ENCODE measurements at places on chromosomes 11 and 22.

- no peak for DNase-seq
These were observed 139.6 kb downstream of the TRPC6 start for GRCh38 chr11:101444164-101444563.

GRCh38 chr11:116384407-116384806, 388.4 kb downstream of the BUD13 start:
- DNase-seq = no peak

GRCh38 chr22:24925586-24926427, 20.7 kb downstream of the LHFPL7 start:
- DNase-seq = no peak

DNA sequence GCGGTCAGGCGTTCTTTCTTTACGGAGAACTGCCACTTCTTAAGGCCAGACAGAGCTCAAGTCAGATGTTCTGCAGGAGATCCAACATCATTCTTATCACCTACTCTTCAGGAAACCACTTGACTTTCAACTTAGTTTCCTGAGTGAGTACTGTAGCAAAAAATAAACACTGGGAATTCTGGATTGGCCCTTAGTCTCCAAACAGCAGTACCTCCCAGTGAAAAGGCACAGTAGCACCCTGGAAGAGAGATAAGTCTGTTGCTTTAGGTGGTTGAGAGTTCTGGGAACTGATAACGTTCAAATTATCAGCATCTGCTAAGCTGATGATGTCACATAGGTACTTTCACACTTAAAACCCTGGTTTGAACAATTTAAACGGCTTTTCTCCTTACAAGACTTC, 971.8 kb upstream of the TENM4 start:
- no peak for DNase-seq

GRCh38 chr11:64568041-64568571, 22.9 kb upstream of the SLC22A12 start:
- no peak for DNase-seq

GRCh38 chr11:86196913-86197312, 47.6 kb upstream of the EED start:
- no peak for DNase-seq

GRCh38 chr11:63832336-63832735, 6.6 kb upstream of the MARK2 start:
- no peak for DNase-seq

- no peak for DNase-seq
These were observed 104.9 kb downstream of the MICAL3 start for GRCh38 chr22:17919276-17920144.

DNA sequence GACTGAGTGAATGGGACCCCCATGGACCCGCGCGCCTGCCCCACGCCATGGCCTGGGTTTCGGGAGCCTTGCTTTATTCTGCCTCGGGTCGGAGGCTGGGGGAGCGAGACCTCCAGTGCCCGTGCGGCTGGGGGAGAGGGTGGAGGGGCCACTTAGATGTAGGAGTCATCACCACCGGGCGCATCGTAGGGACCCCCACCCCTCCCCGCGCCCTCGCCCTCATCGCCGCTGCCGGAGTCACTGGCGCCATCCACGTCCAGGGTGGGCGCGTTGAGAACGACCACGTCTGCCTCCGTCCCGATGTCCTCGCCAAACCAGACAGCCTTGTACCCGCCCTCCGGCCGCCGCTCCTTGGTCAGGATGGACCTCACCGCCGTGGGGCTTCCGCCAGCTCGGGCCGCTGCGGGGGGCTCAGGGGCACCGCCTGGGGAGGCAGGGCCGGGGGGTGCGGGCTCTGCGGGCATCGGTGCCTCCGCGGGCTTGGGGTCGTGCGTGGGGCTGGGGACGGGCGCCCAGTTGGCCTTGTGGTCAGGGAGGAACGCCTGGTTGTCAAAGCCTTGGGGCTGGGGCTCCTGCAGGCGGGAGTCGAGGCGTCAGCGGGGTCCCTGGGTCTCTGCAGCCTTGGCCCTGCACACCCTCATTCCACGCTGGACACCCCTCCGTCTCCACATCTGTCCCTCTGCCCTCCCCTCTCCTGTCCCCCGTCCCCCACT, 1.6 kb upstream of the IRF7 start:
- DNase-seq = no peak

GRCh38 chr11:69309631-69310280, 15.8 kb downstream of the MYEOV start:
- no peak for DNase-seq

DNA sequence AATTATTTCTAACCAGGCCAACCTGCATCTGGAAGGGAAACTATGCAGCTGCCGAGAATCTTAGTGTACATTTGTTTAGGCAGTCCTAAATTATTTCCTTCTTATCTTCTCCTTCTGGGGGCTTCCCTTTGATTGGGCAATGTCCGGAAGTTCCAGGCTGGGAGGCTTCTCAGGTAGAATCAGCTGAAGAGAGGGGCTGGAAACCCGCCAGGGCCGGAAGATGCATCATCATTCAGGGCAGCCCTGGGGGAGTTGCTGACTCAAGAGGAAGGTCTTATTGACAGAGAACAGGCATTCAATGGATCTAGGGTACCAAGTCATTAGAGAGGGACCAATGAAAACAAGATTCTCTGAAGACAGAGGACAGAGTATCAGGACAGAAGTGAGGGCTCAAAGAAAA, 150.7 kb downstream of the BLID start:
- DNase-seq = no peak

DNA sequence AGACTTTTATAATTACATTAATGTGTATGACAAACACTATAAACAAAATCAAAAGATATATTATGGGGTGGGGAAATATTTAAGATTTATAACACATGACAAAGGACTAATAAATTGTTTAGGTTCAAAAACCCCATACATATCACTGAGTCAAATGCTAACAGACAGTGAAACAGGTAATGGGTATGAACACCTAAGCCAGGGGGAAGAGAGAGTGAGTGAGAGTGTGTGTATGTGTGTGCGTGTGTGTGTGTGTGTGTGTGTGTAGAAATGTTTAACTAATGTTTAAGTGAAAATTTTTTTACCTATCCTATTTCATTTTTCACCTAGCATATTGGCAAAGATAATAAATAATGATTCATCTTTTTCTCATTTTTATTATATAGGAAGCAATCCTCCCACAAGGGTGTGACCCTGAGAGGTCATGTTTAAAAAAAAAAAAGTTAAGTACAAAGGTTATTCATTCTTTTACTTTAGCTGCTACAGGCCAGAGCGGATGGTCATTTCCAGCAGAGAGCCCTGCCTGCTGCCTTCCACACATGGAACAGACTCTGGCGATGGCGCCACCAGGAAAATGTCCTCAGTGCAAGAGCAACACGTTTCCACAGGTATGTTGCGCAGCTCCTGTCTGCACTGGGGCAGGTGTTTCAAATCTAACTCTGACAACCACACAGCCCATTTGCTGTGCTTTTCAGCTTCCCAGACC, 72.9 kb downstream of the PISD start:
- DNase-seq = no peak

DNA sequence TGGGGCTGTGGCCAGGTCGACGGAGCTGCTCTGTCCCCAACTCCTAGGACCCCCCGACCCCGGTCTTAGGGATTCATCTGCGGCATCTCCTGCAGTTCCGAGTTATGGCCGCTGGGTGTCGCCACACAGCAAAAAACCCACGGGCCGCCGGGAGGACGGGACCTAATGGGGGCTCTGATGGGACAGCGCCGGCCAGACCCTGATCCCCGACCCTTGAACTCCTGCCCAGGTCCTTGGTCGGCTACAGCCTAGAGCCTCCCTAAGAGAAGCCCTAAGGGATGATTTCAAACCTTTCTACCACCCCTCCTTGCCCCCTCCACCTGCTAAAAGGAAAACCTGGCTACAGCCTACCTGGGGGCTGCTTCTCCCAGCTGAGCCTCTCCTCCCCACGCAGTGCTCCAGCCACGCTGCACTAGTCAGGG, 30.8 kb upstream of the LRRC10B start:
- DNase-seq = peak; percentile 67

GRCh38 chr22:44917372-44918165, 92.2 kb downstream of the PHF21B start:
- no peak for DNase-seq

DNA sequence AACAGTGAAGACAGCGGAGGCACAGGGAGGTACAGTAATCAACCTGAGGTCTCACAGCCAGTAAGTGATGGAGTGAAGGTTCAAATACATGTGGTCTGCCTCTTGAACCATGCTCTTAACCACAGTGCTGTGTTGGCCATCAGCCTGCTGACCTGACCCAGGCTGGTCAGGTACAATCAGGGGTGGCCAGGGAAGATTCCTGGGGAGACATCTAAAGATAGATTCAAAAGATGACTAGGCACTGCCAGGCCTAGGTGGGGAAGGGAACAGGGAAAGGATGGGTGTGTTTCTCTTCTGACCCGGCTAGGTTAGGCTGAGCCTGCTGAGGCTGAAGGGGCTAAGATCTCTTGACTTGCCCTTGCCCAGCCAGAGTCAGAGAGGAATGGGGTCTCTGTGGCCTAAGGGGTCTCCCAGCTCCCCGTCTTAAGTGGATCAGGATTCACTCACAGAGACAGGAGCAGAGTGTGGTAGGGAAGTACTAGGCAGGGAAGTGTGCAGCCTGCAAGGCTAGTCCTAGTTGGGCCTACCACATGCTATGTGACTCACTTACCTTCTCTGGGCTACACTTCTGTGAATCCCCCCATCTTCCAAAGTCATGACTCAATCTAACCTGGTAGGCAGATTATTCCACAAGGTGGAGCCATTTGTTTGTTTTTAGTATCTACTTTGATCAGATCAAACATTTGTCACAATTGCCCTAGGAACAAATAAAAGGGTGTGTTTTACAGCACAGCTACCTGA, 10.4 kb upstream of the SREBF2 start:
- peak; percentile 38 for DNase-seq

DNA sequence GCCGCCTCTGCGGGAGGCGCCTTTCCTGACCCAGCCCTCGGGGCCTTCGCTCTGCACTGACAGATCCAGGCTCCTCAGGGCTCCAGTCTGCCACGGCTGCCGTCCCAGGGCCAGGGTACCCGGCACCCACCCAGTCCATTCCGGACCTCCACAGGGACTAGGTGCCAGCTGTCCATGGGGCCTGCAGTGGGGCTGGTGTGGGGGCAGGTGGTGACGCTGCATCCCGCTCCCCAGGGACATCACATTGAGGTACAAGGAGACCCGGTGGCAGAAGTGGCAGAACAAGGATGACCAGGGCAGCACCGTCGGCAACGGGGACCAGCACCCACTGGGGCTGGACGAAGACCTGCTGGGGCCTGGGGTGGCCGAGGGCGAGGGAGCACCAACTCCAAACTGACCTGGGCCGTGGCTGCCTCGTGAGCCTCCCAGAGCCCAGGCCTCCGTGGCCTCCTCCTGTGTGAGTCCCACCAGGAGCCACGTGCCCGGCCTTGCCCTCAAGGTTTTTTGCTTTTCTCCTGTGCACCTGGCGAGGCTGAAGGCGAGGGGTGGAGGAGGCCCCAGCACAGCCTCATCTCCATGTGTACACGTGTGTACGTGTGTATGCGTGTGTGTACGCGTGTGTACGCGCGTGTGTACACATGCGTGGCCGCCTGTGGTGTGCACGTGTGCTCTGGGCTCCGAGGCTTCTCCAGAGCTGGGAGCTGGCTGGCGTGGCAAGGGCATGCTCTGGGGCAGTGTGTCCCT, 16.7 kb downstream of the RNH1 start:
- DNase-seq = no peak

GRCh38 chr11:47270331-47271271, 668 bp downstream of the MADD start:
- no peak for DNase-seq

GRCh38 chr22:24016156-24016555, 5.1 kb downstream of the CABIN1 start:
- no peak for DNase-seq

DNA sequence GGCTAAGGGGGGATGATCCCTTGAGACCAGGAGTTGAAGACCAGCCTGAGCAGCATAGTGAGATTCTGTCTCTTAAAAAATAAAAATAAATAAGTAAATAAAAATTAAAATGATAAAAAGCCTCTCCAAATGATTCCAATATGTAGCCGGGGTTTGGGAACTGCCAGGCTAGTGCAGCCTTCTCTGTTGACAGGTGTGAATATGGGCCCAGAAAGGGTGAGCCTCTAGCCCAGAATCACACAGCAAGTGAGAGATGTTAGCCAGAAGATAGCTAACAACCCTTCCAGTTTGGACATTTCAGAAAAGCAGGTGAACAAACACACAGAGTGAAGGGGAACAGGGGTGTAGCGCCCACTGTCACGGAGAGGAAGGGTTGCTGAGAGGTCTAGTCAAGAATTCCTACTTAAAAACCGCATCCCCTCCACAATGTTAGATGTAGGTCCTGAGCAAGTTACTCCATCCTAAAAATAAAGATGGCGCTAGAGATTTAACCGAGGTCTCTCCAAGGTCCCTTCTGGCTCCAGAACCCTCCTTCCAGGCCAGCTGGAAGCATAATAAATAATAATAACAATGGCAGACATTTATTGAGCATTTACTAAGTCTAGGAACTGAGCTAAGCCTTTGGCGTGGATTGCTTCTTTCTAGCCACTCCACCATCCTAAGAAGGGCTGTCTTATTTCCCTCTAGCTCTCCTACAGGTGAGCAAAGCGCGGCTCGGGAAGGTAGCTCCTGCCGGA, 51.6 kb downstream of the CYTH4 start:
- no peak for DNase-seq

DNA sequence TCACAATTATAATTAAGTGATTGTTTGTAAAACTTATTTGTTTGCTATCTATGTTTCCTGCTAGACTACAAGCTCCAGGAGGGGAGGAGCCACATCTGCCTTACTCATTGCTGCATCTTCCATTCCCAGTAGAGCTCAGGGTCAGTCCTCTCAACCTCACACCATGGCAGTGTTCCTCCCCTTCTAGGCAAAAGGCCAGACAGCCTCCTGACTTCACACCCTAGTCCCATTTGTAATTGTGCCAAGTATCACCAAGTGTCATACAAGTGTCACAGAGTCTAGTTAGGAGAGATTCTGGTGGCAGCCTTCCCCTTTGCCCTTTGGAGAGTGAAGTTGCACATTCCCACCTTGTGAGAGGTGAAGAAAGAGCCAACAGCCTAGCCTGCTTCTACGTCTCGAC, 490.4 kb downstream of the INSC start:
- DNase-seq = no peak

DNA sequence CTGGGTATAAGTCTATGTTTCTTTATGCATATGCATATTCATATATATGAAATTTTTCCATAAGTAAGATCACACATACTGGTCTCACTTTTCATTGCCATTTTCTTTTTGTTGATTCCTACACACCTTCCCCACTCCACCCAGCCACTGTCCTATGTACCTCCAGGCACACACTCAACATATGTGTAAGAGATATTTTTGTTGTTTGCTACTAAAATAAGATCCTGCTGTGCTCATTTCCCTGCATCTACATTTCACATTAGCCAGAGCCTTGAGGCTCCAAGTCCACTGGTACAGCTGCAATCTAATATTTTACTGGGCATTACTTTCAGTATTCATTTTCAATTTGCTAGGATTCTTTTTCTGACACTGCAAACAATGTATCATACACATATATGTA, 8.1 kb upstream of the KRTAP5-10 start:
- DNase-seq = no peak

- DNase-seq = no peak
These were observed 71.6 kb upstream of the NECTIN1 start for GRCh38 chr11:119800619-119801018.

GRCh38 chr11:118958577-118958976, 2.5 kb downstream of the UPK2 start:
- DNase-seq = no peak
